ENCODE measurements at places on chromosomes 16 and 17. TPM values are rescaled to one million over a fixed set of nuclear protein-coding genes. Genes with fewer than 3 reads are reported as not detected.

DNA sequence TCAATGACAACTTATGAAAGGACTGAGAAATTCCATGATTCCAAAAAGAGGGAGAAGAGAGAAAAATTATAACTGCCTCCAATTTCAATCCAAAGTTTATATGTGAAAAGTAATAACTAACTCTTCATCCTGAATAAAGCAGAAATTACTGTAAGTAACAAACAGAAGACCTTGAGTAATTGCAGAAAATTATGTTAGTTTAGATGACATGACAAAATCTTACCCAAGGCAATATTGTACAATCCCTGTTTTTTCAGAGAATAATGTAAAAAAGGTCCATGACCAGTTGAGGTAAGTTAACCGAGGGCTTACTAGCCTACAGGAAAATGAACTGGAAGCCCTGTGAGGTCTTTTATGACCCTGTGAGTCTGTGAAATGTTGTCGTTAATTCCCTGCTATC lies 949.5 kb upstream of the SOX9 start:
- no peak for DNase-seq

- no peak for DNase-seq
Observed at GRCh38 chr16:74699666-74700065, 996 bp downstream of the MLKL start.

- no peak for DNase-seq
Observed at GRCh38 chr16:87074641-87075318, 242.4 kb downstream of the C16orf95 start.

USP36 gene
- total RNA-seq: 18.9 TPM

TEN1 gene
- 25.8 TPM for total RNA-seq

DNA sequence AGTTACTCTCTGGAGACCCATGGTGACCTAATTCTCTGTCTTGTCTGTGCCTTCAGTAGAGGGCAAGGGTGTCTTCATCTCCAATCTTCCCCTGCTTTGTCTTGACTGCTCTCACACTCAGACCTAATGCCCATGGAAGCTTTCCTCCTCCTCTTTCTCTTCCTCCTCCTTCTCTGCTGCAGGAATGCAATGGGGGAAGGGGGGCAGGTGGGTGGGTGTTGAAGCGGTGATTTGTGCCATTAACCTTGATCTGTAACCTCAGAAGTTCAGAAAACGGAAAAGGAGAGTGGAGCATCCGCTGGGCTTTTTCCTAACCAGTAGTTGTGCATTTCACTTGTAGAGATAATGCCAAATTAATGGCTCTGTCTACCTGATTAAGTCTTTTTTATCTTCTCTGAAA lies 172.3 kb upstream of the CDH11 start:
- no peak for DNase-seq

DNA sequence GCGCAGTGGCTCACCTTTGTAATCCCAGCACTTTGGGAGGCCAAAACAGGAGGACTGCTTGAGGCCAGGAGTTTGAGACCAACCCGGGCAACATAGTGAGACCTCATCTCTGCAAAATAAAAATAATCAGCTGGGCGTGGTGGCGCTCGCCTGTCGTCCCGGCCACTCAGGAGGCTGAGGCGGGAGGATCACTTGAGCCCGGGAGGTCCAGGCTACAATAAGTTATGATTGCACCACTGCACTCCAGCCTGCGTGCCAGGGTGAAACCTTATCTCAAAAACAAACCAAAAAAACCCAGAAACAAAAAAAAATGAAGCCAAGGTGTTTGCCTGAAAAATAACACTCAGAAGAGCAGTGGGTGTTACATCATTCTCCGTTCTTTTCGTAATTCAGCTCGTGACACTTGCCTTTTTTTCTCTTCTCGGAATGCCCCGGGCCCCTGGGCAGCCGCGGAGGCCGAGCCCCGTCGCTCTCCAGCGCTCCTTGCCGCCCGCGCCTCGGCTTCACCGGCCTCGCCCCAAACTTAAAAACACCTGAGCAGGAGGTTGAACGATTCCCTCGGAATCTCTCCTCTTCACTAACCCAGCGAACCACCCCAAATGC lies 17.0 kb downstream of the PRCD start:
- DNase-seq: no peak

KRTAP2-2 gene
- not detected for total RNA-seq

DNA sequence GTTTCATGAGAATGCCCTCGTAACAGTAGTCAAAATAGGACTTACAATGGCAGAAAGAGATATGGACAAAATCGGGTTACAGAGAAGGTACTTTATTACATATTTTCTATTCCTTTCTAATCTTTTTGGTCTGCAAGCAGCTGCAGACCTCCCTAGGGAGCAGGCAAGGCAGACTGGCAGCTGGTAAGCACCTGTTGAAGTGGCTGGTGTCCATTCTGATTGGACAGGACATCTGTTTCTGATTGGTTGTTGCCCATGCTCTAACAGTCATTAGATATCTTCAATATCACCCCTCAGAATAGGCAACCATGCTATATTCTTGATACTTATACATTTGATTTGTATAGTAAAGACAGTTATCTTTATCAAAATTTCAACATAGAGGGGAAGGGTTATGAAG lies 606.3 kb downstream of the KCNJ2 start:
- DNase-seq: no peak

- no peak for DNase-seq
Observed at GRCh38 chr17:76732734-76733617, 4.2 kb downstream of the SRSF2 start.

SLC5A2 gene
- total RNA-seq: not detected

- no peak for DNase-seq
Observed at GRCh38 chr16:61791464-61791863, 244.8 kb downstream of the CDH8 start.
